IPS DF 19.7 (cell line): ENCODE measurements at places on chromosomes 3 and 15.

DNA sequence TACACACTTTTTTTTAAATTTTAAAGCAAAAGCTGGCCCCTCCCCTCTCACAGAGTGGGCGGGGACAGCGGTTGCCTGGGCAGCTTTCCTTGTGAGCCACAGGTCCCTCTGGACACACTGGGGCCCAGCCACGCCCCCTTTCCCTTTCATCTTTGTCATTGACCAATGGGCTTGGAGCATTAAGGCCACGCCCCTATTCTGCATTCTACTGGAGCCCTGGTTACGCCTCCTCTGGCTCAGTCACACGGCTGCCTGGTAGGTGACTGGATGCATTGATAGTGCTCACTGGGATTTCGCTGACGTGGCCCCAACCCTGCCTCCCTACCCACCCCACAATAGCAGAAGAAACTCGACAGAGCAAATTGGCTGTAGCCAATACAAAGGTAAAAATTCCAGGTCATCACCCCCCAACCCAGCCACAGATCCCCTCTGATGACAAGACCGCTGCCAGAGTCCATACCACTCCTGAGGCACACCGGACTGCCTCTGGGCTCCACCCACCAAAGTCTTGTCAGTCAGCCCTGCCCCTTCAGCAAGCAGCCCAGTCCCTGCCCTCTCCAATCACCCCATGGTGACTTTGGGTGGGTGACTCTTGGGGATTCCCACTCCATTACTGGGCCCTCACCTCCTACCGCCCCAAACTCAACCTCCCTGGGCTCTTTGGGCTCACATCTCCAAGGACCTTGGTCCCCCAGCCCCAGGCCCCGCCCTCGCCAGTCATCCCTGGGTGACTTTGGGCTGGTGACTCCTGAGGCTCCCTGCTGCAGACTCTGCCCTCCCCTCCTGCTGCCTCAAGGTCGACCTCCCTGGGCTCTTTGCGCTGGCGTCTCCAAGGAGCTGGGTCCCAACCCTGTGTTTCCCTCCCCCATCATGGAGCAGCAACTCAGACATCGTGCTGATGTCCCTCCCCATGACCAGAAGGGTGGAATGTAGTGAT is 112.2 kb upstream of the FAN1 start:
- DNase-seq: no peak

DNA sequence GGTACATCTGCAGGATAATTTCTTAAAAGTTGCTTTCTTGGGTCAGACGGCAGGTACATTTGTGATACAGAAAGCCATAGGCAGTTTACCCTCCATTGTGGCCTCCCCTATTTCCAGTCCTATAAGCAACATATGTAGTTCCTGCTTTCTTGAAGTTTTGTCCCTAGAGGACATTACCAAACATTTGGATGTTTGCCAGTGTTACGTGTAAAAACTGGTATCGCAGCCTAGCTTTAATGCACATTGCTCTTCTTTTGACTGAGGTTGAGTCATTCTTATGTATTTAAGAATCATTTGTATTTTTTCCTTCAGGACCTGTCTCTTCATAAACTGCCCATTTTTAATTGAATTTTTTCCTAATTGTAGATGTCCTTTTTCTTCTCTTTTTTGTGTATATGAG is 114.3 kb downstream of the DIPK2A start:
- DNase-seq: no peak

GRCh38 chr3:151976211-151977050 is 103.0 kb downstream of the SUCNR1 start:
- no peak for DNase-seq

DNA sequence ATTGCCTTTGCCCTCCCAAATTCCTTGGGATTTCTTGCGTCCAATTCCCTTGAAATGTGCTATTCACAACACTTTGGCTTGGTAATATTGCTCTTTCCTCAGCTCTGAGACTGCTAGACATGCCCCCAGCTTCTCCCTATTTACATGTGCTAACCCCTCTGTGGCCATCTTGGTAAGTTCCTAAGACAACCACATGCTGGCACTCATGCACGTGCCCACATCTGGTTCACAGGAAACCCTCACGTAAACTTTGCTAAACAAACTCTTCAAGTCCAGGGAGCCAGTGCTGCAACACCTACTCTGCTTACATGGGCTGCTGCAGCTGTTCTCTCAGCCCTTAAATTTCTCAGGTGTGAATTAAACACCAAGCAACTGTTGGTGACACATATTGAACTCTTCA is 121.8 kb downstream of the ADAMTSL3 start:
- no peak for DNase-seq
